Stomach (tissue), 19 donors: ENCODE measurements at places on chromosomes 3 and 15. TPM values are rescaled to one million over a fixed set of nuclear protein-coding genes. Genes with fewer than 3 reads are reported as not detected.

DNA sequence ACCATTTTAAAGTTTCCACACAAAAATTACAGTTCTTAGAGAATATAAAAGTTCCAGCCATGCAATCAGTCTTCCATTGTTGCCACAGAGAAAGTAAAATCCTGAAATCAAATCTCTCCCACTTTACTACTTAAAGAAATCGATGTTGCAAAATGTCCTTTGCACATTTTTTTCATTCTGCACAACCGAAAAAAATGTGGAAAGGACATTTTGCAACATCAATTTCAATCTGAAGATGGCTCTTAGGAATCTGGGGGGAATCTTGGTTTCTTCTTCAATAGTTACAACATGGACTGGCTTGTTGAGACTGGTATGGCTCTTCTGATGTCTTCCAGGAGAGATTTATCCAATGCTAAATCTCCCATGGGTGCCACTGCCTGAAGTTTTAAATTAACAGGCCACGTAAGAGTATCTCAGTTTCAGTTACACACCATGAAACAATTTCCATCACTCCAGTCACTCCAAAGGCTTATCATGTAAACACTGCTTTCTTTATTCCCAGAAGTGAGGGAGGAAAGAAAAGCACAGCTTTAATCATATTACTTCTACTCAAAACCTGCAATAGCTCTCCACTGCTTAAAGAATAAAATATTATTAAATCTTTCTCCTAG lies 55.8 kb upstream of the CTNNB1 start:
- H3K27me3 ChIP-seq, result no peaks in the 10 kb centered on the region
- DNase-seq, result no peak
- no peaks in the 10 kb centered on the region for H3K36me3 ChIP-seq
- no peaks in the 10 kb centered on the region for H3K4me1 ChIP-seq
- H3K27ac ChIP-seq, result no peak overlapping the region

DNA sequence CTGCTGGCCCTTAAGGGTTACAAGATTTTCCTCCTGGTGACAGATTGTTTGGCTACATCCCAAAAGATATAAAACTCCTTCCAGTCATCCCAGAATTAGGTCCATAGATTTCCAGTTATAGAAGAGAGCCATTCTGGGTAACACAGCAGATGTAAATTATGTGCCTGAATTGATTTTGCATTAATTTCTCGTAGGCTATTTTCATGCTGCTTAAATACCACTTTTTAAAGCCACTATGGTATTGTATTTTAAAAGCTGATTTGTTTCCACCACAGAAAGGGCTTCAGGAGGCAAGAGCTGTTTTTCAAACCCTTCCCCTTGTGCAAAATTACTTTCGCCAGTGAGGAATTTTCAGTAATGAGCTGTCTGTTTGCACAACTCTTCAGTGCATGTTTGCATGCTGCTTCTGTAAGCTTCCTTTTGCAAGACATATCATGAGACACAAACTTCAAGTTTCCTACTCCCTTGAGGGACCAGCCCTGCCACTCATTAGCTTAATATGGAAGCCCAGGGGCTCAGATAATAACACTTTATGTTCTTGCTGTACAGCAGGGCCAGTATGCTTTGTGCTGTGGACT lies 105.4 kb upstream of the TNIK start:
- no peak overlapping the region for H3K4me3 ChIP-seq
- no peak overlapping the region for H3K27ac ChIP-seq
- no peaks in the 10 kb centered on the region for H3K27me3 ChIP-seq
- H3K4me1 ChIP-seq, result no peaks in the 10 kb centered on the region
- H3K36me3 ChIP-seq, result no peaks in the 10 kb centered on the region
- no peak for DNase-seq

DNA sequence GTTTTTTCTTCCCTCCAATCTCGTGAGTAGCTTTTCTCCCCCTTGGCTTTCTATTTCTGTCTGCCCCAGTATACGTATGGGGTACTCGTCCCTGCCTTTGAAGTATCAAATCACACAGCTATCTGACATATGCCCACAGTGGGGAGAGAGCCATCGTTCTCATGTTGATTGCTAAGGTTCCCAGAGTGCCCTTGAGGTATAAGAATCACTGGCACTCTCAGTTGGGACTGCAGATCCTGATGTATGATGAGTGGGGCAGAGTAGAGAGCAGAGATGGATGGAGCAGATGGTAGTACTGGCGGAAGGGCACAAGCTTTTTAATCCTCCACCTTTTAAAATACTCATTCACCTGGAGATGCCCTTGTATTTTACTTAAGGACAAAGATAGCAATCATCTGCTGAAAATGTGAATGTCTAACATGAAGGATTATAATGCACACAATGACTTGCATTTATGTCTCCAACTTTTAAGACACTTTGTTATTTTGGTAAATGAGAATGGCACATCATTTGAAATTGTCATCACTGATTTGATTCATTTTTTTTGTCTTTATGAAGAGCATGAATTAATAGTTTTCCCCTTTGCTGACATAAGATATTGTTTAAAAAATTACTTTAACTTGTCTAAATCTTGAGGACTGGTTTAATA lies 239.6 kb downstream of the NR1D2 start:
- peaks cover 10% of the 10 kb centered on the region for H3K4me1 ChIP-seq
- no peak overlapping the region for H3K4me3 ChIP-seq
- H3K27ac ChIP-seq, result no peak overlapping the region
- H3K36me3 ChIP-seq, result no peaks in the 10 kb centered on the region
- no peaks in the 10 kb centered on the region for H3K27me3 ChIP-seq

- no peak overlapping the region for H3K27ac ChIP-seq
- DNase-seq, result peak; percentile 7
These were observed 799.8 kb downstream of the NSUN3 start for GRCh38 chr3:94862703-94863102.

DNA sequence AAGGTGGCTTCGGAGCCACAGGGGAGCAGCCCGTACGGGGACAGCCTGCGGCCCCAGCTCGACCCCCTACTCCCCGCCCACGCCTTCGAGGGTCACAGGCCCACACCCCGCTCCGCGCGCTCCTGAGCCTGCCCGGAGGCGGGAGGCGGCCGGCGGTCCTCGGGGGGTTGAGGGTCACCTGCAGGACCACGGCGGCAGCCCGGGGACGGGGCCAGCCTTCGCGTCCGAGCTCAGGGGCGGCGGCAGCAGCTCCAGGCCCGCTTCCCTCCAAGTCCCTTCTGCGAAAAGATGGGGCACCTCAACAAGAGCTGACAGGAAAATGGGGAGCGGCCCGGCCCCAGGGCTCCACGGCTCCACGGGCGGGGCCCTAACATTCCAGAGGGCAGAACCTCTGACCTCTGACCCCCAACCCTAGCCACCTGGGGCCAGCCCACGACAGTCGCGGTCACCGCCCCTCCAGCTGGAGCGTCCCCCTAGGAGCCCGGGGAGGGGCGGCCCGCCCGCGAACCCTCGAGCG lies 428 bp downstream of the LYSMD4 start:
- peak; percentile 33 for DNase-seq
- peak overlapping the region; percentile 90 for H3K4me3 ChIP-seq
- peaks cover 36% of the 10 kb centered on the region for H3K4me1 ChIP-seq

CCK gene
- 1.5 TPM for total RNA-seq

GRCh38 chr3:62688050-62688449 lies 187.2 kb downstream of the CADPS start:
- DNase-seq, result no peak
- no peaks in the 10 kb centered on the region for H3K4me1 ChIP-seq

DNA sequence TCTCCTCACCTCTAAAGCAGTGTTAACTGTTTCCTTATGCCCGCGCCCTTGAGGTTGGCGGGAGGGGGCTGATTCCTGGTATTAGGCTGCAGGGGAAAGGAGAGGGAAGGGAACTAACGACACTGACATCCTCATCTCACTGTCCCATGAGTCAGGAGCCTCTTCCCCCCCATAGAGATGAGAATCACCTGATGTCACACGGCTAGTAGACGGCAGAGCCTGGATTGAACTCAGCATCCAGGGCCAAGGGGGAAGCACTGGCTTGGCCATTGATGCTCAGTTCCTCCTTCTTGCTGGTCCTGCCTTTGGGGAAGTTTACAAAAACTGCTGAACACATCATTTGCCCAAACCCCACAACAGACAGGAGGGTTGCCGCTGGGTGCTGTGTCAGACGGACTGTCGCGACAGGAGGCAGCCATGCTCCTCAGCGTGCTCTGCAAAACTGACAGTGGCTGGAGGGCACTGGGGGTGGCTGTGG lies 38.5 kb downstream of the IDH2 start:
- no peak overlapping the region for H3K27ac ChIP-seq
- peaks cover 64% of the 10 kb centered on the region for H3K4me1 ChIP-seq
- H3K4me3 ChIP-seq, result no peak overlapping the region
- H3K36me3 ChIP-seq, result peaks cover 20% of the 10 kb centered on the region

DNA sequence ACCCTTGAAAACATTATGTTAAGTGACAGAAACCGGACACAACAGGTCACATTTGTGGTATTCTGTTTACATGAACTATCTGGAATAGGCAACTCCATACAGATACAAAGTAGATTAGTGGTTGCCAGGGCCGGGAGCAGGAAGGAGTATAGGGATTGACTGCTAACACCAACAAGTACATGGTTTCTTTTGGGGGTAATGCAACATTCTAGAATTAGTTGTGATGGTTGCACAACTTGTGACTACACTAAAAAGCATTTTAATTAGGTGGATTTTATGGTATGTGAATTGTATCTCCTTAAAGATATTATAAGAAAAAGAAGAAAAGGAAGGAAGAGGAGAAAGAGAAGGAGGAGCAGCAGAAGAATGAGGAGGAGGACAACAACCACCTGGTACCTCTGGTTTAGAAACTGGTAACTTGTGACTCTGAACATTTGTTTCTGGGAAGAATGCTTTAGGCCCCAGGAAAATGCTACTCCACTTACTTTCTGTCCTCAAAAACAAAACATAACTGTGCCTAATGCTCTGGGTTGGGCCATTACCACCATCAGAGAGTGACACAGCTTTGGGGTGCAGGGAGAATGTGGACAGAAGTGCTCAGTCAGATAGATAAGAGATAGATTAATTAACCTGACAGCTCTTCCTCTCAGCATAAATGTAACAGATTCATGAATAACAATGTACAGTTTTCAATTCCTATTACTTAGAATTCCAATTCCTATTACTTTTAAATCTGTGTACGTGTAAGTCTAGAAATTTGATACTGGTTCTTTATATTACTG lies 20.3 kb downstream of the SETMAR start:
- H3K27ac ChIP-seq, result no peak overlapping the region
- no peaks in the 10 kb centered on the region for H3K36me3 ChIP-seq
- H3K4me3 ChIP-seq, result no peak overlapping the region
- no peak for DNase-seq
- peaks cover 15% of the 10 kb centered on the region for H3K4me1 ChIP-seq

DNA sequence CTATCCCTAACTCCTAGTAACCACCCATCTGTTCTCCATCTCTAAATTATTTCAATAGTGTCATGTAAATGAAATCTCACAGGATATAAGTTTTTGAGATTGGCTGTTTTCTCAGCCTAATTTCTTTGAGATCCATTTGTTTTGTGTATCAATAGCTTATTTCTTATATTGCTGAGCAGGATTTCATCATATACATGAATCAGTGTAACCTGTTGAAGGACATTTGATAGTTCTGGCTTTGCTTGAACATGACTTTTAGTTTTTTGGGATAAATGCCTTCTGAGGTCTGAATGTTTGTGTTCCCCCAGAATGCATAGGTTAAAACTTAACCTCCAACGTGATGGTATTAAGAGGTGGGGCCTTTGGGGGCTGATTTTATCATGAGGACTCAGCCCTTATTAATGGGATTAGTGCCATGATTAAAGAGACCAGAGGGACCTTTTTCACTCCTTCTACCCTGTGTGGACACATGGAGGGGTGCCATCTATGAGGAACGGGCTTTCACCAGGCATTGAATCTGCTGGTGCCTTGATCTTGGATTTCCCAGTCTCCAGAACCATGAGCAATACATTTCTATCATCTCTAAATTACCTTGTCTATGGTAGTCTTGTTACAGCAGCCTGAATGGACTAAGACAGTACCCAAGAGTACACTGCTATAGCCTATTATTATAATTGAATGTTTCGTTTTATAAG lies 118.3 kb downstream of the FNDC3B start:
- peak overlapping the region; percentile 96 for H3K27ac ChIP-seq
- H3K4me3 ChIP-seq, result no peak overlapping the region
- no peak for DNase-seq
- H3K36me3 ChIP-seq, result no peaks in the 10 kb centered on the region
- no peaks in the 10 kb centered on the region for H3K27me3 ChIP-seq
- peaks cover 55% of the 10 kb centered on the region for H3K4me1 ChIP-seq

DNA sequence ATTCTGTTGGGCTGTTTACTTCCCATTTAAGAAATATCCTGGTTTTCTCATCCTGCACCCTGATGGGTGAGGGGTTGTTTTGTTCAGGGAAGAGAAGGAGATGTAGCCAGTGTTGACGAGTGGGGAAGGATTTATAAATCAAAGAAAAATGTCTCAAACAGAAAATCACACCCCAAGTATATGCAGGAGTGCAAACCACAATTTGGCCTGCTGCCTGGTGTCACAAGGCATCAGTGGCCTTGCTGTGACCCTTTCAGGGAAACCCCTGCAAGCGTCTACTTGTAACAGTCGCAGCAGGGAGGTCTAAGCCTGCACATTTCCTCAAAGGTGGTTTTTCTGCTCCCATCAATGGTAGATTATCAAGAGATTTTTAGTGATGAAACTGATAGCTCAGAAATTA lies 132.6 kb upstream of the LRRN1 start:
- no peaks in the 10 kb centered on the region for H3K4me1 ChIP-seq
- H3K4me3 ChIP-seq, result no peak overlapping the region
- no peaks in the 10 kb centered on the region for H3K36me3 ChIP-seq
- no peaks in the 10 kb centered on the region for H3K27me3 ChIP-seq
- no peak overlapping the region for H3K27ac ChIP-seq
- DNase-seq, result no peak
